HepG2 (cell line): ENCODE measurements at places on chromosomes 5 and 9. TPM values are rescaled to one million over a fixed set of nuclear protein-coding genes. Genes with fewer than 3 reads are reported as not detected.

The FAM153A gene
- polyA plus RNA-seq = 0.22 TPM in 1 of 2 replicates, not detected in the other

The ARL14EPL gene
- polyA plus RNA-seq = not detected in 2 replicates

The FOXD4L3 gene
- polyA plus RNA-seq = 0.07 and 0.20 TPM in 2 replicates

The PCDHA6 gene
- not detected in 2 replicates for polyA plus RNA-seq

The ROPN1L gene
- polyA plus RNA-seq = 0.08 TPM in 1 of 2 replicates, not detected in the other

The SMIM33 gene
- 0.03 TPM in 1 of 2 replicates, not detected in the other for polyA plus RNA-seq

GRCh38 chr5:168434746-168435321 is 51.4 kb upstream of the RARS1 start:
- no peak overlapping the region for H3K27ac ChIP-seq
- H3K4me3 ChIP-seq = no peak overlapping the region
- H3K27me3 ChIP-seq = no peaks in the 10 kb centered on the region
- H3K4me1 ChIP-seq = no peaks in the 10 kb centered on the region

- peaks cover 15% of the 10 kb centered on the region for H3K4me1 ChIP-seq
- H3K36me3 ChIP-seq = no peaks in the 10 kb centered on the region
- no peak for DNase-seq
- peaks cover 23% of the 10 kb centered on the region; the same call in 2 of the 3 replicates for H3K27me3 ChIP-seq
Measured at GRCh38 chr5:16931334-16932110, 4.6 kb downstream of the MYO10 start.

GRCh38 chr5:321230-321725 is at the start of gene AHRR:
Gene AHRR (plus strand): TSS chr5:321714. CDS start chr5:343903, 22,189 bp downstream.
- H3K27me3 ChIP-seq = peaks cover 35% of the 10 kb centered on the region; the same call in 2 of the 3 replicates
- peak within 1 kb of the TSS; percentile 68; the same call in 1 of the 2 replicates for H3K4me3 ChIP-seq
- H3K36me3 ChIP-seq = no peaks in the 10 kb centered on the region
- H3K4me1 ChIP-seq = peaks cover 23% of the 10 kb centered on the region
- no peak within 1 kb of the TSS for H3K27ac ChIP-seq

DNA sequence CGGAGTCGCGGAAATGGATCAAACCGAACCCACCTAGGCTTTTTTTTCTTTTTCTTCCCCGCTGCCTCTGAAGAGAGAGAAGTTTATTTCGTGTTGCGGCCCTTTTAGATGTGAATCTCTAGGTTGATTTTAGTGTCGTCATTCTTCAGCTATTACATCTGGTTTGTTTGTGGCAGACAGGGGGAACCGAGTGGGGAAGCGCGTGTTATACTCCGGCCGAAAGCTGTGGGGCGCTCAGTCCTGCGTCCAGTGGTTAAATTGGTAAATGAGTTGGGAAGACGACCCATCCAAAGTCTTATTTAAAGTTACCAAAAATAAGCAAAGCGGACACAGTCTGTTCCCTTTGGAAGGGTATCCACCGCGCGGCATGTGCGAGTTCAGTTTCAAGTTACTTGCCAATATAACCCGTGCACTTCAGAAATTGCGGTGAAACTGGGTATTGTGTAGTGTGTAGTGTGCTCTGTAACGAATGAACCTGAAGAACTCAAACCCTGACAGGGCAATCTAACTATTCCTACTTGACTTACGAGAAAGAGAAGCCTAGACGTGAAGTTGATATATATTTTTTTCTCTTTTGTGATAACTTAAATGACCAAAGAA is 1.3 kb downstream of the MAN2A1 start:
- H3K27me3 ChIP-seq = no peaks in the 10 kb centered on the region; the same call in 2 of the 3 replicates
- peaks cover 56% of the 10 kb centered on the region for H3K4me1 ChIP-seq
- peak; percentile 62 for DNase-seq
- peak overlapping the region; percentile 90 for H3K27ac ChIP-seq

DNA sequence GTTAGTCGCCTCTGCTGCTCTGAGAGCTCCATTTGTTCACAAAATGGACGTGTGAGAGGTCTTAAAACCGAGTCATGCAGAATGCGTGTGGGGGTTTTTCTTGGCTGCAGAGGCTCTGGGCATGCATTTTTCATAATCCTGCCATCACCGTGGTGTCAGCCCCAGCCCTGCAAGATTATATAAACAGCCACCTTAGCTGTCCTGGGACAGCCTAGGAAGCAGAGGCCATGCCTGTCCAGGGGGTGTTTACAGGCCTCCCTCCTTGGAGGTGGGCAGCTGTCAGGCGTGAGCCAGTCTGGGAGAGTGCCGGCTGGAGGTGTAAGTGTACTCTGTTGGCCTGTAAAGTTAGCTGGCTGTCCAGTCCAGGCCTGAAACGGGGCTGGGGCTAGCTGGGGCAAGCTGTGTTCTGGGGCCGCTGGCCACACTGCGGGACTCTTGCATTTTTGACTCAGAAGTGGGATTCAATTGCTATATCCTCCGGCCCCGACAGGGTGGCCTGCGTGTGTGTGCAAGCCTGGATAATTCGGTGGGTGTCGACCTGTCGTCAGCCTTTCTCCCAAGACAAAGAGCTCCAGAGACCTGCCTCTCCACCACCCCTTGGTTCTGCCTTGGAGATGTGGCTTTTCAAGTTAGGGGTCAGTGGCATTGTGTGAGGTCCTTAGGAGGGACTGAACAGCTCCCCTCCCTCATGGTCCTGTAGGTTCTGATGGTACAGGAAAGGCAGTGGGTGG is 2.4 kb downstream of the WNK2 start:
- H3K4me3 ChIP-seq = peak overlapping the region; percentile 39
- no peak for DNase-seq
- peaks cover 10% of the 10 kb centered on the region; the same call in 2 of the 3 replicates for H3K27me3 ChIP-seq
- peaks cover 54% of the 10 kb centered on the region for H3K4me1 ChIP-seq
- peak overlapping the region; percentile 29 for H3K27ac ChIP-seq

GRCh38 chr9:121486043-121486442 is 13.6 kb downstream of the GGTA1 start:
- no peaks in the 10 kb centered on the region for H3K36me3 ChIP-seq
- H3K27me3 ChIP-seq = peaks cover 44% of the 10 kb centered on the region
- H3K4me3 ChIP-seq = no peak overlapping the region
- DNase-seq = no peak
- H3K4me1 ChIP-seq = peaks cover 23% of the 10 kb centered on the region; the same call in 1 of the 2 replicates

DNA sequence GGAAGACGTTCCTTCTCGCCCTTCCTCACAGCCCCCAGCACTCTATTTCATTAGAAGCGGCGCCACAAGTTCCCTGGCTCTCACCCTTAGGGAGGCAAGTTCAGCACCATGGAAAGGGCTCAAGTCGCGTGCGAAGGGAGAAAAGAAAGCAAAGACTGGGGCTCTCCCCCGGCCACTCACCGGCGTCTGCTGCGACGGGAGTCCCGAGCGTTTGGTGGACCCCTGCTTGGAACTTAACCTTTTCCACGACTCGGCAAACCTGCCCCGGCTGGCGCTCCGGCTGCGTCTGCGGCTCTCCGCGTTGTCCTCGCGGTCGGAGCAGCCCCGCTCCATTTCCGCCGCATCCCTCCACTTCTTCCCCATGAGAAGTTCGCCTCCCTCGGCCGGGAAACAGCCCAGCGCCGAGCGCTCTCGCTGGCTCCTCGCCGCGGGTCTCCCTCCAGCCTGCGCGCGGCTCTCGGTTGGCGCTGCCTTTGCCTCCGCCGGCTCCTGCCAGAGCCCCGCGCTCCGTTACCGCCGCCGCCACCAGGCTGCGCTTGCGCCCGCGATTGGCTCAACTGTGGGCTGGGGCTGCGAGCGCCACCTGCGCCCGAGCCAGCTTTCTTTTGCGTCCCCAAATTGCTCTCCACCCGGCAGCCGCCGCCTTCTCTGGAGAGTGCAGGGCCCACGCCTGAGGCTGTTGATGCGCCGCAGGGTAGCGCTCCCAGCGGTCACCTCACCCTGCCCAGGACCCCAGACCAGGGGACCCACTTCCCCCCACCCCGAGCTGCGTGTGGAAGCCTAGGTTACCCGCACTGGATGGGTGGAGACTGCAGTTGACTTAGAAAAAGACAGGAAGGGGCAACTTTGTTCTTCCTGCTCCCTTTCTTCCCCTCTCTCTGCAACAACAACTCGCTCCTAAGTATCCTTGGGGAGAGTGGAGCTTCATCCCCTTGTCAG is 321.6 kb downstream of the CEMIP2 start:
- 0 out of 2 replicates have a peak, but pooled peaks cover 7% of the 10 kb centered on the region for H3K4me1 ChIP-seq
- no peak overlapping the region for H3K27ac ChIP-seq
- no peaks in the 10 kb centered on the region for H3K36me3 ChIP-seq
- peak; percentile 47 for DNase-seq
- peak overlapping the region; percentile 57; the same call in 1 of the 2 replicates for H3K4me3 ChIP-seq

DNA sequence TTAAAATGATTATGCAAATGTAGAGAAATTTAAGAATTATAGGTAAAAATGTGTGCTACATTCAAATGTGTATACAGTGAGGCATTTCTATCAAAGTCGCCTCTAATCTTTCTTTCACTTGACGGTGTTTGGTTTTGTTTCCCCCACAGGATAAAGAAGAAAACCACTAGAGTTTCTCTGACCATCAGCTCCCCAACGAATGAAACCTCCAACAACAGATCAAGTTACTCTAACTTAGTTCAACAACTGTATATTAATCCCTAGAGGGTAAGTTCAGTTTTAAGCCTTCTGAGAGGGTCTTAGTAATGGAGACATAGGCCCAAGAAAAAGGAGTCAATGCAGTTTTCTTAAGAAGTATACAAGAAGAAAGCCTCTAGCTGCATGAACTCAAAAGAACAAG is 11.5 kb upstream of the MYOT start:
- H3K27ac ChIP-seq = no peak overlapping the region
- H3K4me3 ChIP-seq = no peak overlapping the region
- H3K27me3 ChIP-seq = no peaks in the 10 kb centered on the region
- no peak for DNase-seq

- no peaks in the 10 kb centered on the region; the same call in 1 of the 2 replicates for H3K27me3 ChIP-seq
- H3K36me3 ChIP-seq = no peaks in the 10 kb centered on the region
- DNase-seq = no peak
- no peak overlapping the region for H3K4me3 ChIP-seq
- H3K27ac ChIP-seq = no peak overlapping the region
Measured at GRCh38 chr5:173643964-173644363, 27.5 kb upstream of the BOD1 start.

- H3K27me3 ChIP-seq = no peaks in the 10 kb centered on the region
- DNase-seq = no peak
- no peaks in the 10 kb centered on the region for H3K4me1 ChIP-seq
- H3K36me3 ChIP-seq = no peaks in the 10 kb centered on the region
- H3K27ac ChIP-seq = no peak overlapping the region
Measured at GRCh38 chr9:7094576-7094975, 336.8 kb downstream of the KDM4C start.

DNA sequence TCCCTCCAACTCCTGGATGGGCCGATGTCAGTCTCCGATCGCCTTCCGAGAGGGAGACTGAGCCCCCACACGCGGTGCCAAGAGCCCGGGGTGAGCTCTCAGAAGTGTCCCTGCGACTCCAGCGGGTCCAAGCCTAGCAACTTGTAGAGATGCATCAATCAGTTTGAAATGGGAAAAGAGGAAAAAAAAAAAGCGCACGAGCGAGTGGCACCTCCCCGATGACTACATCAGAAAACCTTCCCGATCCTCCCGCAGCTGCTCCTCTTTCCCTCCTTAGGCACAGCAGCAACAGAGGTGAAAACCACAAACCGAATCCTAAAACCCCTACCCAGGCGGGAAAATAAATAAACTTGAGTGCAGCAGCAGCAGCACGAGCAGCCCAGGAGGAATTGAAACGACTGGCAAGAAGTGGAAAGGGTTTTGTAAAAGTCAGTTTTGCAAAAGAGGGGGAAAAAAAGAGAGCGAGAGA is 1.0 kb upstream of the EFNA5 start:
- no peak for DNase-seq
- no peak overlapping the region for H3K27ac ChIP-seq
- peaks cover 15% of the 10 kb centered on the region for H3K4me1 ChIP-seq
- H3K36me3 ChIP-seq = no peaks in the 10 kb centered on the region
- no peak overlapping the region; the same call in 1 of the 2 replicates for H3K4me3 ChIP-seq
- peaks cover 39% of the 10 kb centered on the region for H3K27me3 ChIP-seq

GRCh38 chr5:6222899-6223298 is 155.4 kb downstream of the MED10 start:
- no peaks in the 10 kb centered on the region for H3K36me3 ChIP-seq
- no peak for DNase-seq
- no peaks in the 10 kb centered on the region for H3K27me3 ChIP-seq
- H3K4me1 ChIP-seq = peaks cover 23% of the 10 kb centered on the region
- H3K27ac ChIP-seq = no peak overlapping the region

- DNase-seq = no peak
- H3K4me1 ChIP-seq = peaks cover 22% of the 10 kb centered on the region
- H3K27me3 ChIP-seq = peaks cover 7% of the 10 kb centered on the region
- no peaks in the 10 kb centered on the region for H3K36me3 ChIP-seq
- no peak overlapping the region for H3K27ac ChIP-seq
Measured at GRCh38 chr9:111040494-111040893, 2.2 kb upstream of the LPAR1 start.

DNA sequence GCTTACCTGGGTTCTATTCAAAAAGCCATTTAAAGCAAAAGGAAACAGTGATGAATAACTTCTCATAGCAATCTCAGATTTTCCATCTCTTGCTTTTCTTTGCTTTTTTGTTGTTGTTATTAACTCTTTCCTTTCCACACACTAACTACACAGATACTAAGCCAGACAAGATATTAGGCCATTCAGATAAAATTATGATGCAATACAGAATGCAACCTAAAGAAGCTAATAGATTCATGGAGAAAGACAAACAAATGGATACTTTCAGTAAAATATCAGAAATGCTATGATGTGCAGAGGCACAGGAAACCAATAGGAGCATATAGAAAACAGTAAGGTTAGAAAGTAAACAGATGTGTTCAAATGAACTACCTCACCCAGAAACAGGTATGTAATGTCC is 597.0 kb upstream of the ITGA1 start:
- no peak overlapping the region for H3K4me3 ChIP-seq
- DNase-seq = no peak
- H3K27ac ChIP-seq = no peak overlapping the region
- H3K27me3 ChIP-seq = no peaks in the 10 kb centered on the region
- H3K36me3 ChIP-seq = no peaks in the 10 kb centered on the region

- H3K4me1 ChIP-seq = peaks cover 59% of the 10 kb centered on the region
- H3K4me3 ChIP-seq = no peak overlapping the region
- H3K36me3 ChIP-seq = no peaks in the 10 kb centered on the region
Measured at GRCh38 chr5:92969781-92970237, 611.2 kb downstream of the NR2F1-AS1 start.

GRCh38 chr9:86096386-86096785 is 3.0 kb downstream of the GOLM1 start:
- no peaks in the 10 kb centered on the region for H3K36me3 ChIP-seq
- H3K27me3 ChIP-seq = peaks cover 7% of the 10 kb centered on the region; the same call in 1 of the 2 replicates
- H3K27ac ChIP-seq = no peak overlapping the region
